ENCODE measurements at places on chromosomes 5 and 9. TPM values are rescaled to one million over a fixed set of nuclear protein-coding genes. Genes with fewer than 3 reads are reported as not detected.

The HACD4 gene
- total RNA-seq: 6.1 TPM

The WDR5 gene
- 30.4 TPM for total RNA-seq

The DMRT3 gene
- total RNA-seq: not detected

The PCDHA13 gene
- total RNA-seq: not detected

The CCL27 gene
- not detected for total RNA-seq
